ENCODE measurements at places on chromosomes 2 and 18. TPM values are rescaled to one million over a fixed set of nuclear protein-coding genes. Genes with fewer than 3 reads are reported as not detected.

DNA sequence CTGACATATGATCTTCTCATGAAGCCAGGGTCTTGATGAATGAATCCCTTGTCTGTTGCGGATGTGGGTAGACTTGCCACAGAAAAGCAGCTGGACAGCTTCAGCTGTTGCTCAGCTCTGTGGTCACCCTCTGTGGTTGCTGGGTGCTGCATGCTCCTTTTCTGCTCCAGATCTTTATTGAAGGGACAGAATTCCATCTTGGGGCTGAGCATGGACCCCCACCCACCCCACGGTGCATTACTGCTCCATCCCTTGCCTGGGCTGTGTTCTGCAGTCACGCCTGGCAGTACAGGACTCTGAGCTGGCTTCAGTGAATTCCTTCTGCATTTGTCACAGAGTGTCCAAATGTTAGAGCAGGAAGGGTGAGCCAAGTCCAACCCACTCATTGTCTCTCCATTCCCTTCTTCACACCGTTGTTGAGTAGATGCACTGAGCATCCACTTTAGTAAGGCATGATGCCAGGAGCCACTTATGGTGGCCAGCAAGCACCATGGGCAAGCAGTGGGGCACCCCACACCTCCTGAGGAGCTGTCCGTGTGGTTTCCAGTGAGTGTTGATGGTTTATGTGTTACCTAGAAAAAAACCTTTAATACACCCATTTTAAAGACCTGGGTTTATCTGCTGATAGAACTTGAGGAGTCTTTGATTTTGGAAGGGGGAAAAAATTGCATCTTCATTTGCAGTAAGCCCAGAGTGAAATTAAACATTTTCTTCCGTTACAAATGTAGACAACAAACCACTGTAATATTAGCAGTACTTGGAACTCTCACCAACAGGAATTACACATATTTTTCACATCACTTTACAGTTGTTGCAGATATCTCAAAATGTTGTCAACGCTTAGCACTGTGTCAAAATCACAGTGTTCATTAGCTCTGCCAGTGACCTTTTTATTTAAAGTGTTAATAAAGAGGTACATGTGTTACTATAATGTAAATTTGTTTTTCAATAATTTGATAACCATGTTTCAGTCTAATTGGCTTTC, 14.7 kb upstream of the ITGB6 start:
- H3K27me3 ChIP-seq = no peaks in the 10 kb centered on the region
- no peak for DNase-seq
- H3K4me3 ChIP-seq = no peak overlapping the region
- H3K27ac ChIP-seq = no peak overlapping the region
- no peaks in the 10 kb centered on the region for H3K36me3 ChIP-seq

EFHD1 gene
- 10.1 TPM for total RNA-seq

REG3A gene
- not detected for total RNA-seq

DNA sequence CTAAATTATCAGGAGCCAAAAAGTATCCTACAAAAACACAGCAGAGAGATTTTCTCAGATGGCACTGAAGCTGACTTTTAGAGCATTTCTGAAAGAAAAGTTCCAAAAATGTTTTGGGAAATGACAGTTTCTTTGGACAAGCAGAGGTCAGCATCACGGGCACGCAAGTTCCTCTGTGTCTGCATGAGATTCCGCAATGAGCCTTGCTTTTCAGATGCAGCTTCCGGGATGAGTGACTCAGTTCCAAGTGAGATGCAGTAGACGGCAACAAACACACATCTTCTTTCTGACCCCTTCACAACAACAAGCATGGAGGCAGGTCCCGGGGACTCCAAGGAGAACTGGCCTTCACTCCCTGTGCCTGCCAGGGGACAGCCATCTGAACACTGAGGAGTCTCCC, 76.6 kb downstream of the EIPR1 start:
- no peak overlapping the region for H3K27ac ChIP-seq
- H3K27me3 ChIP-seq = no peaks in the 10 kb centered on the region
- no peak overlapping the region for H3K4me3 ChIP-seq
- H3K4me1 ChIP-seq = peaks cover 13% of the 10 kb centered on the region
- H3K36me3 ChIP-seq = no peaks in the 10 kb centered on the region
- DNase-seq = no peak

DCAF17 gene
- 8.3 TPM for total RNA-seq

DNA sequence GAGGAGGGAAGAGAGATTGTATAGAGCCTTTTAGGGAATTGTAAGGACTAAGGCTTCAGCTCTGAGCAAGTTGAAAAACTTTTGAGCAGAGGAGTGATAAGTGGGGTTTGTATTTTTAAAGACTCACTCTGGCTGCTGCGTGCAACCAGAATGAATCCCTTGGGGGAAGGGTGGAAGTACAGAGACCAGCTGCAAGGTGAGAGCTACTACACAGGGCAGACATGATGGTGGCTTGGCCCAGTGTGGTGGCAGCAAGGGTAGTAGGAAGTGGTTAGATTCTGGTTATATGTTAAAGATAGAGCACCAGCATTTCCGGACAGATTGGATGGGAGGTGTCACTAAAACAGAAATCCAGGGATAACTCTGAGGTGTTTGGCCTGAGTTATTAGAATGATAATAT, 10.1 kb upstream of the SESTD1 start:
- DNase-seq = no peak
- no peaks in the 10 kb centered on the region for H3K36me3 ChIP-seq
- H3K4me3 ChIP-seq = no peak overlapping the region
- H3K4me1 ChIP-seq = no peaks in the 10 kb centered on the region

DNA sequence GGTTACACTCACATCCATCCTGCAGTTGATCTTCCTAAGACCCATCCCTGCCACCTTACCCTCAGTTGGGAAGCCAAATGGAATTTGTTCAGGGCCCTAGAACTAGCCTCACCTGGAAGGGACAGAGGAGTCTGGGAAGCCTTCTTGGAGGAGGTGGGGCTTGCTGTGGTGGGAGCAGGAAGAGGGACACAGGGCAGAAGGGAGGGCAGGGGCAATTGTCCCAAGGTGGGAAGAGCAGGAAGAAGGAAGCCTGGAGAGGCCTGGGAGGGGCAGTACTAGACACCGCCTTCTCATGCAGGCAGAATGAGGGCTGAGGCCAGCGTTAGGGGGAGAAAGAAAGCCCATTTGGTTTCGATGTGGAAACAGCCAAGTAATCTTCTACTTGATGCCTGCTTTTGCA, 34.1 kb upstream of the ASPRV1 start:
- H3K27me3 ChIP-seq = no peaks in the 10 kb centered on the region
- DNase-seq = no peak
- H3K36me3 ChIP-seq = no peaks in the 10 kb centered on the region
- H3K27ac ChIP-seq = no peak overlapping the region
- H3K4me3 ChIP-seq = no peak overlapping the region

DNA sequence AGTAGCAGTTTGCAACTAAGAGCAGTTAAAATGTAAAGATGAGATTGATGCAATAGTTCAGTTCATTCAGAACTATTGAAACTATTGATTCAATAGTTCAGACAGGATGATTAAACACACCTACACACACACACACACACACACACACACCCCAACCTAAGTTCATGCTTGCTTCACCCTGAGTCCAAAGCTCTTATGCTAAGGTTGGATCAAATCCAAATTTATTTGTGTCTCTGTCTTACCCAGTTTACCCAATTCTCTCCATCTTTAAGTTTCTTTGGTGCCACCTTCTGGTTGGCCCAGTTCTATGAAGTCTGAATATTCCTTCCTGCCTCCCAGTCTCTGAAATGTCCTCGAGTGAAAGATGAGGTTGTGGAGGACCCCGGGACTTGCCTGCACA, 5.1 kb downstream of the SERPINB8 start:
- no peaks in the 10 kb centered on the region for H3K27me3 ChIP-seq
- DNase-seq = no peak
- H3K36me3 ChIP-seq = no peaks in the 10 kb centered on the region

CYP26B1 gene
- total RNA-seq = 1.5 TPM

SP140 gene
- total RNA-seq = 0.92 TPM

CHRND gene
- total RNA-seq = not detected

DNA sequence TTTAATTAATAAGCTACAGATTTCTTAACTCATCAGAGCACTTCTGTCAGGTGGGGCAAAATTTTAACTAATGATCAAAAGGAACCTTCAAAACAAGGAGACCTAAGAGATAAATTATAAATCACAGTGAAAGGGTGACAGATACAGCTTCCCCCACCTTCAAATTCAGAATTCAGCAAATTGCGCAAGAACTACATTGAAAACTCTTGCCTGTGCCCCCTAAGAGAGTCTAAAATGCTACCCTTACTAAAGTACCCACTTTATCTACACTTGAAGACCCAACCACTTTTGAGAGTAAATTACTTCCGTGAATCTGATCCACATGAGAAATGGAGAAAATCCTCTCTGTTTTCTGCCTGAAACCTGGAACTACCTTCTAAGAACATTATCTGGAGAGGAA, 324.9 kb downstream of the PAX3 start:
- no peak overlapping the region for H3K27ac ChIP-seq
- H3K36me3 ChIP-seq = no peaks in the 10 kb centered on the region
- DNase-seq = no peak
- H3K27me3 ChIP-seq = no peaks in the 10 kb centered on the region
- H3K4me3 ChIP-seq = no peak overlapping the region

DNA sequence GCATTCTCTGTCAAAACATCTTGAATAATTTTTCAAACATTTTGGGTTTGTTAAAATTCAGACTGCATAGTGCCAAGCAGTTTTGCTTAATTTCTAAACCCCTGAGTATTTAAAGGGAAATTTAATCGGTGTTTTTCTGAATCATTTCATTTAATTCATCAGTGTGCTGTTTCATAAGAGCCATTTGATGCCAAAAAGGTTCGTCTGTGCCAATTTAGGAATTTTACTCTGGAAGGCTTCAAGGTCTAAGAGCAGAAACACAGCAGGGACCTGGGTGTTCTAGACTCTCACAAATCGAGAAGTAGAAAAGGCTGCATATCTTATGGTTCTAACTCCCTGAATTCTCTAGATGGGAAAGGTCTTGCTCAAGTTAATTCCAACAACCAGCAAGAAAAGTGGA, 311.9 kb upstream of the NT5C1B start:
- H3K27ac ChIP-seq = peak overlapping the region; percentile 16
- H3K4me3 ChIP-seq = no peak overlapping the region
- DNase-seq = no peak
- H3K4me1 ChIP-seq = no peaks in the 10 kb centered on the region
- H3K36me3 ChIP-seq = no peaks in the 10 kb centered on the region
- H3K27me3 ChIP-seq = no peaks in the 10 kb centered on the region

DNA sequence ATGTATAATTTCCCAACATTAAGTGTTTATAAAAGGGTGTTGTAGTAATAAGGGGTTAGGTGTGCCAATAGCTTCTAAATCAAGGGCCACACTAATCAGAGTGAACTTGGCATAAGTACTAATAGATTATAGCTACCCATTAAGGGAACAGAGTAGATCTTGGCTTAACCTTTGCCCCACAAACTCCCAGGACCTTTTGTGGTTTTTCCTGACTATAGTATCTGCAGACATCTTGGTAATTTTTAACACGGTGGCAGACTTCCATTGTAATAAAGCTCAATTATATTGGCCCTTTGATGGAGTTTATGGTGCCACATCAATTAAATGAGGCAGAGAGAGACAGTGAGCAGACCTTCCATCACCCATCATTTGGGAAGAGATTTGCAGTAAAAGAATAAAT, 358.5 kb upstream of the HNRNPA3 start:
- no peak overlapping the region for H3K4me3 ChIP-seq
- H3K27ac ChIP-seq = no peak overlapping the region
- no peaks in the 10 kb centered on the region for H3K4me1 ChIP-seq
- DNase-seq = no peak

DNA sequence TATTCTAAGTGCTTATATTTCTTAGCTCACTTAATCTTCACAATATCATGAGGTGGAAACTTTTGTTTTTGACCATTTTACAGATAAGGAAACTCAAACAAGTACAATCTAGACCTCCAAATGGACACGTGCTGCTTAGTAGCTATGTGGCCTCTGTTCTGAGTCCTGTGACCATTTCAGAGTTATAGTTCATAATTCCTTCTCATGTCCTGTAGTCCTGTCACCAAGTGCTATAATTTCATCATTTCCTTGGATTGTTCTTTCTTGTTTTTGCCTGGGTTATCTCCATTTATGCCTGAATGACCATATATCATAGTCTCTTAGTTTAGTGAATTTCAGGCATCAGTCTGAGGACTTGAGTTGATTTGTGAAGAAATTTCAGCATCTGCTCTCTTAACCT, 91.7 kb downstream of the NUP35 start:
- no peaks in the 10 kb centered on the region for H3K27me3 ChIP-seq
- DNase-seq = no peak
- no peak overlapping the region for H3K4me3 ChIP-seq
- no peaks in the 10 kb centered on the region for H3K36me3 ChIP-seq
- no peaks in the 10 kb centered on the region for H3K4me1 ChIP-seq

GRCh38 chr2:25381502-25381901, 39.8 kb upstream of the DNMT3A start:
- DNase-seq = no peak
- H3K4me1 ChIP-seq = peaks cover 14% of the 10 kb centered on the region
- no peaks in the 10 kb centered on the region for H3K36me3 ChIP-seq
- H3K27me3 ChIP-seq = no peaks in the 10 kb centered on the region
- no peak overlapping the region for H3K27ac ChIP-seq

GRCh38 chr18:13442451-13442850, 223.9 kb downstream of the LDLRAD4 start:
- no peaks in the 10 kb centered on the region for H3K36me3 ChIP-seq
- H3K27me3 ChIP-seq = no peaks in the 10 kb centered on the region
- no peak overlapping the region for H3K27ac ChIP-seq

DNA sequence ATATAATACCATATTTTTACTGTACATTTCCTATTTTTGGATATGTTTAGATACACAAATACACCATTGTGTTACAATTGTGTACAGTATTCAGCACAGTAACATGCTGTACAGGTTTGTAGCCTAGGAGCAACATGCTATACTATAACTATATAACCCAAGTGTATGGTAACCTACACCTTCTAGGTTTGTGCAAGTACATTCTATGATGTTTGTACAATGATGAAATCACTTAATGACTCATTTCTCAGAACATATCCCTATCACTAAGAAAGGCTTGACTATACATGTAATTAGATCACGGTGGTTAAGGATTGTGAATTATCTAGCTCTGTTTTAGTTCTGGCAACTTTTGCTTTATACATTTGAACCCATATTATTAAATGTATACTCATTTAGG, 31.3 kb downstream of the NPHP1 start:
- H3K4me3 ChIP-seq = no peak overlapping the region
- H3K36me3 ChIP-seq = no peaks in the 10 kb centered on the region
- H3K27ac ChIP-seq = no peak overlapping the region
- DNase-seq = no peak

GRCh38 chr18:57121542-57122112, 25.3 kb upstream of the BOD1L2 start:
- no peaks in the 10 kb centered on the region for H3K36me3 ChIP-seq
- no peaks in the 10 kb centered on the region for H3K27me3 ChIP-seq
- DNase-seq = no peak
- H3K4me3 ChIP-seq = no peak overlapping the region
- H3K27ac ChIP-seq = no peak overlapping the region
- no peaks in the 10 kb centered on the region for H3K4me1 ChIP-seq

TMEM200C gene
- 0.38 TPM for total RNA-seq

- H3K4me1 ChIP-seq = no peaks in the 10 kb centered on the region
- no peak for DNase-seq
- H3K27ac ChIP-seq = no peak overlapping the region
- no peaks in the 10 kb centered on the region for H3K27me3 ChIP-seq
Measured at GRCh38 chr2:224650815-224651439, 65.2 kb downstream of the CCDC195 start.

PLEK gene
- total RNA-seq = 0.34 TPM

All from esophagus squamous epithelium (tissue), 5 donors.